ENCODE measurements at places on chromosomes 12 and 14.

GRCh38 chr14:19729763-19730162 is 13.6 kb upstream of the OR4Q3 start:
- no peak for DNase-seq

- DNase-seq = no peak
Measured at GRCh38 chr14:60648934-60649874, at the start of gene SIX1. Gene SIX1 (minus strand): TSS chr14:60649477. CDS start chr14:60649189, 288 bp downstream.

DNA sequence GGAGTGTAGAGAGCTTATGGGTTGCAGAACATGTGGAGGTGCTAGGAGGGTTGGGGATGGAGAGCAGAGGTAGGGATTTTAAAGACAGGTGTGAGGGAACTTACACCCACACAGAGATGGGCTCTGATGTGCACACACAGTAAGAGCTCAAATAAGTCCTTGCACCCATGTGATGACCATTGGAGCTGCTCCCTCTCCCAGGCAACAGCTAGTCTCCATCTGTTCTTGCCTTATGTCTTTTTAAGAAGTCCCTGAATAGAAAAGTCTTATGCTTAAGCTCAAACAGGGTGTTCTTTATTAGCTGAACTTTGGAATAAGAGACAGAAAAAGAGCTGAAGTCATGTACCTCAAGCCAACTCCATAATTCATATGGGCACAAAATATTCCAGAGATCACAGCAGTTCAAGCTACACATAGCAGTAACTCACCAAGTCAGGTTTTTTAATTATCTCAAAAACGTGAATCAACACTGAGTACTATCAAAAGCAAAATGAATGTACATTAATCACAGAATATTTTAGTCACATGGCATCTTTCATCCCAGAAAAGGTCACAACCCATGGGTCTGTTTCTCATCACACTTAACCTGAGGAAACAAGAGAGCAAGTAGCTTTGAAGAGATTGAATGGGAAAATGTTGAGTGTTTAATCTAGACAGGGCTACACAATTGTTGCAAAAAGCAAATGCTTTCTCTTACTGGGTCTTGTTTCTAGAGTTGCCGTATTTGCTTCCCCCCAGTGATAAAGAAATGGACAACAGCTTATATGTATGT is 1513.6 kb upstream of the SEL1L start:
- no peak for DNase-seq

- DNase-seq = no peak
Measured at GRCh38 chr12:2574355-2574935, 220.3 kb upstream of the FKBP4 start.

DNA sequence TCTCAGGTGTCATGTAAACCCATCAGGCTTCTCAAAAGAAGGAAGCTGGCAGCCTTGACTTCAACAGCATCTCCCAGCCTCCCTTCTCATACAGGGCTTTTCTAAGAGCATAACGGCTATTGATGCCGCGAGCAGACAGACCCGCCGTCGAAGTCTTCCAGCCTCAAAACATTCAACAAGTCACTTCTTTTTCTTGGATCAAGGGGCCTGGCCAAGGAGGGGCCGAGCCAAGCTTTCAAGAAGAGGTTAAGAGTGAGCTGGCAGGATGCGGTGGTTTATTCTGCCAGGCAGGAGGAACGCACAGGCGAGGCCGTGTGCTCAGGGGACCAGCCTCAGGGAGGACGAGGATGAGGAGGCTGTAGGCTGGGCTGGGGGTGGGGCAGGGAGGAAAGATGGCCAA is 102.9 kb upstream of the RFLNA start:
- no peak for DNase-seq

DNA sequence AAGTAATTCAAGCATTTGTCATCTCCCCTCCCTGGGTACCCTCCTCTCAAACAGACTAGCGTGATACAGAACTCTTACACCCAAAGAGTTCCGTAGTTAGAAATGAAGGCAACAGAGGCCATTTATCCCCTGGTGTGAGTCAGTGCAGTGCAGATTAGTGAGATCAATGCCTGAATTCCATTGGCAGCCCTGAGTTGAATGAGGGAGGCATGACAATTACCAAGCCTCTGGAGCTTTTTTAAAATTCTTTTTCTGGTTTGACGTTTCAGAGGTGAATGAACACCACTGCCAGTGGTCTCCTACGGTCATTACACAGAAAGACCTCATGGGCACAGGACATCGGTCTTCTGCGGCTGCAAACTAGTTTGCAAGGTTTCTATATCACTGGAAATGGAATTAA is 94.4 kb downstream of the PRIMA1 start:
- DNase-seq = no peak

GRCh38 chr14:100440207-100440631 is 117.1 kb downstream of the SLC25A47 start:
- DNase-seq = no peak

- DNase-seq = no peak
Measured at GRCh38 chr12:113242026-113242418, 20.8 kb downstream of the TPCN1 start.

- DNase-seq = no peak
Measured at GRCh38 chr14:81302638-81303037, 81.9 kb upstream of the GTF2A1 start.

DNA sequence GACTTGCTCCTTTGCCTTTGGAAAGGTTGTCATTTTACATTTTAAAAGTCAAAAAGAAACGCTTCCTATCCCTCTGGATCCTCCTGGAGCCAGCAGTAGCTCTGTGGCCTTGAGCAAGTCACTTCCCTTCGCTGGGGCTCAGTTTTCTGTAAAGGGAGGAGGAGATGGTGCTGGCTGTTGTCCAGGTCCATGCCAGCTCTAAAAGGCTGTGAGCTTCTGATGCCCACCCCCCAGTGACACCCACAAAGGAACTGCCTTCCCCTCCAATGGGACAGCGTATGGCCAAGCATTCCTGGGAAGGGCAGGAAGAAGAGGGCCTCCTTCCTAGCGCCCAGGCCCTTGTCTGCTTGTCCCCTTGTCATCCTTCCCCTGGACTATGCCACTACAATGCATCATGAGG is 81.5 kb downstream of the NTF3 start:
- no peak for DNase-seq

DNA sequence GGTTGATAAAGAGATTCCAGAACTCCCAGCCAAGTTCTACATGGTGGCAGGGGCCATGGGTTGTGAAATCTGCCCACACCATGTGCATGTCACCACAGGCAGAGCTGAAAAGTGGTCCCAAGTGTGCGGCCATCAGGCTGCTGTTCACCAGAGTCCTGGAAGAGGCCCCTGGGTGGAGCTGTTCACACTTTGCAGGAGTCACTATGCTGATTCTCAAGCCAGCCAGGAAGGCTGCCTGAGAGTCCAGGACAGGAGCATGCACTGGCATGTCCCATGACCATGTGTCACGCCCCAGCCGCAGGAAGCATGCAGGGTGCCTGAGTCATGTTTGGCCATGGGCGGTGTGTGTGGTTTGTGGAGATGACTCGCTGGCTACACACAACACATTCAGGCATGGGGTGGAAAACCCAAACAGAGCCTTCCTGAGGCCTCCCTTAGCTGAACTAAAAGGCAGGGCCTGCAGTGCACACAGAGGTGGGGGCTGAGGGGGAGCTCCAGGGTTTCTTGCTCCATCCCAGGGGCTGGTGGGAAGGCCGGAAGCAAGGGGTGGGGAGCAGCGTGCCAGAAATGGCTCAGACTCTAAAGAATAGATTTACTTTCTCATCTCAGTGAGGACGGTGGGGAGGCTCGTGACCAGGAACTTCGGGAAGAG is 19.4 kb downstream of the ABCB9 start:
- peak; percentile 42 for DNase-seq

DNA sequence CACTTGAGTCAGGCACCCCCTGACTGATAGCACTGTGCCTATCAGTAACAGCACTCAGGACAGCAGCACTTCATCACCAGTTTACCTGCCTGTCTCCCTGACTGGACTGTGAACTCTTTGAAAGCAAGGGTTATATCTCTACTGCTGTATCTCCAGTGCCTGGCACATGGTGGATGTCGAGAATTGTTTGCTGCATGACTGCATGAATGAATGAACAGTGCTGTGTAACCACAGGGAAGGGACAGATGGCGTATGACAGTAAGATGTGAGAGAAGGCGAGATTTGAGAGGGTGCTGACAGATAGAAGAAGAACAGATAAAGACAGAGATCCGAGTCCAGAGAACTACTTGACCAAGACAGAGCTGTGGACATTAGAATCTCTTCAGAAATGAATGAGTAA is 29.7 kb downstream of the BRAP start:
- no peak for DNase-seq

GRCh38 chr12:66860752-66861750 is 182.2 kb upstream of the GRIP1 start:
- peak; percentile 42 for DNase-seq

GRCh38 chr12:66066929-66067523 is 63.5 kb downstream of the LLPH start:
- DNase-seq = no peak

- no peak for DNase-seq
Measured at GRCh38 chr12:26514364-26514763, 318.6 kb downstream of the ITPR2 start.

DNA sequence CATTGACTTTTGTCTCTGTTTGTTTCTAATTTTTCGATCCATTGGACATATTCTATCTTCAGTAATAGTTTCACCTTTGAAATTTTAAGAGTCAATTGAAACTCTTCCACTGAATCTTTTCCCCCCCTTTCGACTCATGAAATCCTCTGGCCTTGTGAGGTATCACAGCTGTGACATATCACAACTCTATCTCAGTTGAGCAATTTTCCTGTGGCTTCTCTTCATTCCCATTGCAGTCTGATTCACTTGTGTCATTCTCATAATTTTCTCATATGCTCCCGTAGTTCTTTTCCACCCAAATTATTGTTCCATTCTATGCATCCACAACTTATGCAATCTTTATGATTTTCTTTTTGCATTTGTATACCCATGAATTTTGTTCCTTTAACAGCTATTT is 261.6 kb downstream of the DACT1 start:
- no peak for DNase-seq

- no peak for DNase-seq
Measured at GRCh38 chr14:38213001-38213400, 5.3 kb downstream of the SSTR1 start.

DNA sequence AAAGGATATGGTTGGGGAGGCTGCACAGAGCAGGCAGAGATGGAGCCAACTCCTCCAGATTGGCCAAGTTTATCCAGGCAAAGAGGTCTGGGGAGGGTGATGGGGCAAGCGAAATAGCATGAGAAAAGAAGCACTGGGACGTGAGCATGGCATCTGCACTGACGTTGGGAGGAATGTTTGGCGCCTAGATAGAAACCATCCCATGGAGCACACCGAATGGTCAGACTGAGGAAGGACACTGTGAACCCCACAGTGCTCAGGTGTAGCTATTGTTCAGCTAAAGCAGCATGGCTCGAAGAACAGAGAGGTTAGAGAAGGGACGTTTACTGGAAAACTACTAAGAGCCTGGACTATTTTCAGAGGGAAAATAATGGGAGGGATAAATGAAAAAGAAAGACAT is 387.1 kb downstream of the EMP1 start:
- DNase-seq = no peak

- DNase-seq = no peak
Measured at GRCh38 chr12:97118796-97119375, 211.8 kb downstream of the NEDD1 start.

- DNase-seq = no peak
Measured at GRCh38 chr12:77481687-77482086, 349.0 kb upstream of the NAV3 start.

DNA sequence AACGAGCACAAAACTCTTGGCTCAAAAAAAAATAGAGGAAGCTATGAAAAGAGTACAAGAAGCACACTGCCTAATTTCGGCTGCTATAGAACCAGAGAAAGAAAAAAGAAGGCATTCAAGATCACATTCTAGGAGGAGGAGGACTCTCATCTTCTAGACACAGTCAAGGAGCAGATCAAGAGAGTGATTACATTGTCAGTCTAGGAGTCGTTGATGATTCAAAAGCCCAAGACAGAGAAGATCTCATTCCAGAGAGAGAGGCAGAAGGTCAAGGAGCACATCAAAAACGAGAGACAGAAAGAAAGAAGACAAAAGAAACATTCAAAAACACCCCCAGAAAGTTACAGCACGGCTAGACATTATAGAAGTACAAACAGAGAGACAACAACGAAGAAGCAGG is 131.8 kb upstream of the AEBP2 start:
- no peak for DNase-seq

DNA sequence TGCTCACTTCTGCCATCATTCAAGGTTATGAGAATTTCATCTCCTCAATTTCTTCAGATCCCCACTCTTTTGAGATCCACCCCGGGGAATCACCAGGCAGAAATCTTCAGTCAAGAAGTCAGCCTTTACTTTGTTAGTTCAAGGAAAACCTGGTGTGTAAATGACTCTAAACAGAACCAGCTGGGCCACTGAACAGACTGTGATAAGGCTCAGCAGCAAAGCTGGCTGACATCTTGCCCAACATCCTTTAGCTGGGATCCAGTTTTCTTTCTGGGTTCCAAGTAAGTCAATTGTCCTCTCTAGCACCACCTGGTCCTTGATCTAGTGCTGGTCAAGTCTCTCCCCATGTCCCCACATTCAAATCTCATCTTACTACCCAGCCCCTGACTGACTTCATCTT is 11.6 kb downstream of the CLMN start:
- DNase-seq = no peak

- no peak for DNase-seq
Measured at GRCh38 chr12:12207746-12208145, 59.1 kb downstream of the LRP6 start.

GRCh38 chr12:46354111-46354801 is 18.3 kb downstream of the SLC38A2 start:
- DNase-seq = no peak

DNA sequence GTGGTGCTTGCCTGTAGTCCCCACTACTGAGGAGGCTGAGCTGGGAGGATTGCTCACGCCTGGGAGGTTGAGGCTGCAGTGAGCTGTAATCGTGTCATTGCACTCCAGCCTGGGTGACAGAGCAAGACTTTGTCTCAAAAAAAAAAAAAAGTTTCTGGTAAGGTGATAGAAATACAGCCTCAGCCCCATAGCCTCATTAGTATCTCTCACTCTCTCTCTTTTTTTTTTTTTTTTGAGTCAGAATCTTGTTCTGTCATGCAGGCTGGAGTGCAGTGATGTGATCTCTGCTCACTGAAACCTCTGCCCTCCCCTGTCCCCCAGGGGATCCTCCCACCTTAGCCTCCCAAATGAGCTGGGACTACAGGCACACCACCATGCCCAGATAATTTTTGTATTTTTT is 19.2 kb downstream of the MTHFD1 start:
- no peak for DNase-seq

GRCh38 chr12:14395074-14395778 is 29.7 kb downstream of the ATF7IP start:
- no peak for DNase-seq

GRCh38 chr14:52032204-52032801 is 36.6 kb downstream of the NID2 start:
- DNase-seq = no peak

Measured in stimulated activated CD4-positive, alpha-beta T cell treated with anti-CD3 and anti-CD28 coated beads, Interleukin-1b, Interleukin-23, amount 100 ng/mL, for 1 hour (primary cell).